ENCODE measurements at places on chromosomes 5 and 9.

- no peak for DNase-seq
Measured at GRCh38 chr5:3155717-3156116, 404.2 kb upstream of the IRX2 start.

DNA sequence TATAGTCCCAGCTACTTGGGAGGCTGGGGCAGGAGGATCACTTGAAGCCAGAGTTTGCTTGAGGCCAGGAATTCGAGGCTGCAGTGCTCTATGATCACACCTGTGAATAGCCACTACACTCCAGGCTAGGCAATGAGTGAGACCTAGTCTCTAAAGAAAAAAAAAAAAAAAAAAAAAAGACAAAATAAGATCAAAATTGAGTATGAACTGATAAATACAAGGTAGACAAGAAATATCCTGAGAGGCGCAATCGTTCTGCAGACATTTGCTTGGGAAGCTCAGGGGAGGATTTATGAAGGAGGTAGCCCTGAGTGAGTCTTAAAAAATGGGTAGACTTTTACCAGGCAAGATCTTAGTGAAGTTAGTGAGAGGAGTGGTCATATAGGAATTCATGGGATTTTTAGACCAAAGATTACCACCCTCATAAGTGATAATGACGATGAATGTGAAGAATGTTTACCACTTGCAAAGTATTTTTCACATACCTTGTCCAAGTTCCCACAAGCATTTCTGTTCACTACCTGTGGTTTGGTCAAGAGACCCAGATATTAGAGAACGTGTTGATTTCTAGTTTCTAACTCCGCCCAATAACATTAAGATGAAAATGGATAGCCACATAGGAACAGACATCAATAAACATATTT, 4.4 kb downstream of the PDCD1LG2 start:
- no peak for DNase-seq

DNA sequence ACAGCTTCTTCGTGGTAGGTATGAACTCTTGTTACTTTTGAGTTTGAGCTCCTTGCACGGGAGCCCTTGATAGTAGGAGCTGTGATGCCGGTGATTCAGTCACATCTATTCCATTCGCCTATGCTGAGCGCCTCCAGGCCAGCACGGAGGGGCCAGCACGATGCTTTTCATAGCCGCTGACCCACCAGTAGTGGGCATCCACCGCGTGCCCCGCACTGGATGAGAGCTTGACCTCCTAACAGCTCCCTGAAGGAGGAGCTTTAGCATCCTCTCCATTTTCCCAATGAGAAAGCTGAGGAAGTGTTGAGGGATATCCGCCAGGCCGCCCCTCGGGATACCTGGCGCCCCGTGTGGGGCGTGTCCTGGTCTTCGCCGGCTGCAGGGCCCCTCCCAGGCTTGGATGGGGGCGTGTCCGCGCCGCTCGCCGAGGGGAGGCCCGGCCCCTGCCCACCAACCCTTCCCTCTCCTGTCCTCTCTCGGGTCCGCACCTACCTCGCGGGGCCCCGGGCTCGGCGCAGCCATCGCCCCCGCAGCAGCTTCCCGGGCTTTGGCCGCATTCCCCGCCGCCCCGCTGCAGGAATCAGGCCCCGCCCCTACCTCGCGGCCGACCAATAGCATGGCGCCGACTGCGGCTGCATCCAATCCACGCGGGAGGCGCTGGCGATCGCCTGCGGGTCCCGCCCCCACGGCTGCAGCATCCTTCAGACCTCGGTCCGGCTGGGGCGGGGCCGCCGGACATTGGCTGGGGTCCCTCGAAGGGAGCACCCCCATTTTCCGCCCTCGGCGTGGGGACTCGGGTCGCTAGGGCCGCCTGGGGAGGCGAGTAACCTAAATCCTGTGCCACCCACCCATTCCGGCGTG, at the start of gene PIP5KL1:
Gene PIP5KL1, minus strand, starts transcription at position 547 of the 861 bp plus-strand sequence. Its CDS starts 25 bp downstream, at position 522.
- DNase-seq = peak; percentile 82

GRCh38 chr9:98095401-98095800, 23.6 kb downstream of the TRIM14 start:
- no peak for DNase-seq

DNA sequence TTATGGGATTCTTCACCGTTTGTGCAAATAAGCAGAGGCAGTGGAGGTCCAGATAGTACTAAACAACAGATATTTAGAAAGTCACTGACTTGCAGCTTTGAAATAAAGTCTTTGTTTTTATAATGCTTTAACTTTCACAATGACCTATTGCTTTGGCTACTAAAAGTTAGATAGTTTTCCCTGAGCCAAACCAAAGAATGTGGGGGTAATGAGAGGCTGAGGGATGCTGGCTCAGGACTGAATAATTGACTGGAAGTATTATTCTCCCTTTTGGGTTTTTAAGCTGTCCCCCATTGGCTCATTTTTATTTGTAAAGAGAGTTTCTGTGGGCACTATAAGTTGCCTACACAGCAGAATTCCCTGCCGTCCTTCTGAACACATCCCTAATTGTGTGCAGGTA, 99.2 kb upstream of the ACTBL2 start:
- no peak for DNase-seq

- no peak for DNase-seq
Measured at GRCh38 chr5:31987985-31988710, 186.0 kb downstream of the GOLPH3 start.

GRCh38 chr5:173014671-173015070, 31.1 kb downstream of the ATP6V0E1 start:
- no peak for DNase-seq

- DNase-seq = no peak
Measured at GRCh38 chr9:105173306-105173705, 71.1 kb upstream of the SLC44A1 start.

DNA sequence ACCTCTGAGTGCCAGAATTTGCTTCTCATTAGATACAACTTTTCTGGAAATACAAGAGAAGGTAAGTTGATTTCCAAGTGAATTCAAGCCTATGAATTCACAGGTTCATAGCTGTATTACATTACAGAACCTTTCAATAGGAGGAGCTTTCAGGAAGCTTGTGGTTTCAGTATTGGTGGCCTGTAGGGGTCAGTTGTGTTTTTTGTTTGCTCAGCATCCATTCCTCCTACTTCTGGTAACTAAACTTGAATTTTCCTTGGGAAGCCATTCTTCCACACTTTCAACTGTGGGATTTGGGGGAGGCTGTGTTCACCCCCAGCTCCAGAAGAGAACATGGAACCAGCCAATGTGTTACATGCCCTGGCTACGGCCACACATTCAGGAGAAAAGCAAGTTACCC, 5.6 kb upstream of the CYSTM1 start:
- no peak for DNase-seq

DNA sequence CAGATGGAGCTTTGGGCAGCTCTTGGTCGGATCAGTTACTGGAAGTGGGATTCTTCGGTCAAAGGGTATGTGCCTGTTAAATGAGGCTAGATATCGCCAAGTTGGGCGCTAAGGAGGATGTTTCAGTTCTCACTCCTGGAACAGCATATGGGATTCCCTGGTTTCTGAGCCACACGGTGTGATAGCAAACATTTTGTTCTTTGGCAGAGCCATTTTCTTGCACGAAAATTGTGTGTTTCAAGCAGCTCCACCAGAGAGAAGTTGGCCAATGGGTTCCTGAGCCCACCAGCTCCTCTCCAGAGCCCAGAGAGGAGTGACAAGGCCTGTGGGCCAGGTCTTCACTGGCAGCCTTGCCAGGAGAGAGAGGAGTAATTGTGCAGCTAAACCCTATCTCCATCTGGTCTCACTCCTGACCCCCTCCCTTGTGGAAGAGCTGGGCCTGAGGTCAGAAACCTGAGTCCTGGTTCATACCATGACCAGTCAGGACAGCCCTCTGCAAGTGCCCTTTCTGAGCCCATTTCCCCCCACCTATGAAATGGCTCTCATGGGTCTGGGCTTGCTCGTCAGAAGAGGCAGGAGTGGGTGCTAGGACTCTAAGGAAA, 10.7 kb upstream of the SLC6A7 start:
- DNase-seq = no peak

DNA sequence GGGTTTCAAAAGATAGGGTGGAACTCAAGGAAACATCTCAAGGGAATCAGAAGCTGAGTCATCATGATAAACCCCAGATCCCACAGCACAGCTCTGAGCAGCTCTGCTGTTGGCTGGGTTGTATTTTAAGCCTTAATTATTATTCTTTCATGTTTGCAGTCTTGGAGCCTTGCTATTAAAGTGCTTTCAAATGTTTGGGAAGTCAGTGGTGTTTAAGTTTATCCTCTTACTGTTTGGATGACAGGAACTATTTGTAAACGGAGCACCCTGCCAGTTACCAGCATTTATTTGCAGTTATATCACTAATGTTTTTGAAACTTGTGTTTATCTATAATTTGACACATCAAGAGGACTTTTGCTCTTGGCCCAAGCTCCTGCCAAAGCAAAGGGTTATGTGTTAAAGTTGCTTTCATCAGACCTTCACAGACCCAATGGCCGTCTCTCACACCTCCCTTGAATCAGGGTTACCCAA, 141.1 kb upstream of the SPDL1 start:
- no peak for DNase-seq

DNA sequence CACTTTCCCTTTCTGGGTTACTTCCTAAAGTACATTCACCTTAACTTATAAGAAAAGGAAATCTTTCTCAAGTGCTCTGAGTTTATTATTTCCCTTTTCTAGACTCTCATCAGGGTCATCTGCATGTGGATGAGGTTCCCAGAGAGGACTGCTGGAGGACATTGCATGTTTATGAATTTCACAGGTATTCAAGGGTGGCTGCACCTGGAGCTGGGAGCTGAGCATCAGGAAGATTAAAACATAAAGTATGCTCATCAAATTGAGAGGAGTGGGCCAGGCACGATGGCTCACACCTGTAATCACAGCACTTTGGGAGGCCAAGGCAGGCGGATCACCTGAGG, 34.7 kb upstream of the PLIN2 start:
- DNase-seq = no peak

DNA sequence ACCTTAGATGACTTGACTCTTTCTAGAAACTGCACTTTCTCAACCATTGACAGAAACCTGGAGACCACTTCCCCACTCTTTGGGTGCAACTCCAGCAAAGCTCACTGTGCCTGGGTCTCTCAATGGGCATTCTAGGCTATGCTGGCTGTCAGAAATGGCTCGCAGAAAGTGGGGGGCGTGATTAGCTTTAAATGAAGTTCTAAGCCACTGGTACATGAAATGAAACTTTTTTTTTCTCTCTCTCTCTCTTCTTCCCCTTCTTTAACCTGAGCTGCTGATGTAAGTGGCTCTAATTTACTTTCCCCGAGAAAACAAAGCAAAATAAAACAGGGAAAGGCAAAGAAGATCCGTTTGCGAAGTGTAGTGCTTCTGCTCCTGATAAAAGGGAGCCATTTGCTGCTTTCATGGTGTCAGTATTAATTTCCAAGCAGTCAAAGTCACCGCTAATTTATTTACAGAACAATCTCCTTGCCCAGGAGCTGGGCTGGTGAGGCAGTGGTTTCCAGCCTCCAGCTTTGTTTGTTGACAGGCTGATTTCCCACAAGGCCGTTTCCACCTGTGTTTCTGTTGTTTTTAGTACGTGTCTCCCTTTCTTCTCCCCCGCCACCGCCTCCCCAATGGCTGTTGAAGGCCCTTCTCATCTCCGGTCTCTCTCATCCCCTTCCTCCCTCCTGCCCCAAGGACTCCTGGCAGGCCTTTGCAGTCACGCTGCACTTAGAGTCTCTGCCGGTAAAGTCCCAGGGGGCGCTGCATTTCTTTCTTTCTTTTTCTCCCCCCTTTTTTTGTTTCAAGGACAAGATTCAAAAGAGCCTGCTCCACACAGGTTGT, 422.9 kb downstream of the EBF1 start:
- DNase-seq = no peak

DNA sequence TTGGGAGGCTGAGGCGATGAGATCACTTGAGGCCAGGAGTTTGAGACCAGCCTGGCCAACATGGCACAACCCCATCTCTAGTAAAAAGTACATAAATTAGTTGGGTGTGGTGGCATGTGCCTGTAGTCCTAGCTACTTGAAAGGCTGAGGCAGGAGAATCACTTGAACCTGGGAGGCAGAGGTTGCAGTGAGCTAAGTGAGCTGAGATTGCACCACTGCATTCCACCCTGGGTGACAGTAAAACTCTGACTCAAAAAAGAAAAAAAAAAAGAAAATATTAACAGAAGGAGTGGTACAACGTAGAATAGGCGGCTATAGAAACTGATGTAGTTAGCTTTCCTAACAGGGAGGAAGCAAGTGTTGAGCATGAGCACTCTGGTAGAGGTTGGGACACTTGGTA, 59.9 kb downstream of the PBX3 start:
- DNase-seq = no peak

DNA sequence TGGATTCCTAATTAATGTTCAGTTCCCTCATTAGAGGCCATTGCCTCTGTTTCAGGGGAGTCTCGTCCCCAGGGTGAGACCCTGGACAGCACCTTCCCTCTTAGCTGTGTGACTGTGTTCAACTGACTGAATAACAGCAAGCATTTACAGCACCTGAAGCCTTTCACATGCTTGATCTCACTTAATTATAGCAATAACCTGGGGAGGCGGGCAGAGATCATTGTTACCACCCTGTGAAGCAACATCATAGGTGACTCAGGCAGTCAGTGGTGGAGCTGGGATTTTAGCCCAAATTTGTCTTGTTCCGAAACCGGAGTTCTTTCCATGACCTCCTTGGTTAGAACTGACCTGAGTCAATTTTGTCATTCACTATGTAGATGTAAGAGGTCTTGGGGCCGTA, 105.2 kb upstream of the RAD23B start:
- no peak for DNase-seq

DNA sequence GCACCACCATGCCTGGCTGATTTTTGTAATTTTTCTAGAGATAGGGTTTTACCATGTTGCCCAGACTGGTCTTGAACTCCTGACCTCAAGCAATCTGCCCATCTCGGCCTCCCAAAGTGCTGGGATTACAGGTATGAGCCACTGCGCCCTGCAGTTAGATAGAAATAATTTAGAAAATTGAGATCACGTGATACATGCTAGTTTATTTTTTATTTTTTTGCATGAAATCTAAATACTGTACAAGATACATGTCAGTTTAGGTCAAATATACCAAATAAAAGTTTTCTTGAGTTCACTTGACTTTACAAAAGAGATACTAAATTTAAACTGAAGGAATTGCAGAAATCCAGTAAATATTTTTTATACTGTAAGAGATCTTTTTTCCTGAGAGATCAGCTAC, 304.2 kb downstream of the YTHDC2 start:
- DNase-seq = no peak

DNA sequence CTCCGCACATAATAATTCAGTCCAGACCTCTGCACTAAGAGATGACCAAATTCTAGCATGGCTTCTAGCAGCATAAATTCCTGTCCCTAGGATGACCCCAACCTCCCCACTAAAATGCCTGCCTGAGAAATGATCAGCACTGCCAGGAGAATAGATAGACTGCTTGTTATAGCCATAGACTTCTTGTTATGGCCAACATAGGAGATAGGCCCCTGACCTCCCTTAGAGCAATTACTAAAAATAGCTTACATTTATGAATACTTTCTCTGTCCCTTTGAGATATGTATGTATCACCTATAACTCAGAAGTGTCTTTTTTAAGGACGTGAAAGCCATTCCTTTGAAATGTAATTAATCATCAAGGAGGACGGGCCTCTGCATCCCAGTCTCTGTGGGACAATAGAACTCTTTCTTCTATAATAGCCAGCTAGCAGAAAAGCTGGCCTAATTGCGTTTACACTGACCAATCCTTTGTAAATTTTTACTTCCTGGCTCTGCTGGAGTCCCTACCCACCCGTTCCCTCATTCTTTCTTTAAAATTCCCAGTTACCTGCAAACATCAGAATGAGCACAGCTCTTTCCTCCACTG, 1002.7 kb downstream of the CDH18 start:
- DNase-seq = no peak

GRCh38 chr5:40796487-40796889, 1.7 kb downstream of the PRKAA1 start:
- DNase-seq = no peak

GRCh38 chr9:132901858-132902831, 23.4 kb downstream of the SPACA9 start:
- peak; percentile 77 for DNase-seq

GRCh38 chr5:111572561-111572960, 60.2 kb upstream of the STARD4 start:
- no peak for DNase-seq

All from caudate nucleus (tissue), 63 donors.